GM19239 (cell line): ENCODE measurements at places on chromosomes 5 and 9.
A peak's percentile ranks its signal among the peaks of the same experiment; 100 is the strongest.

DNA sequence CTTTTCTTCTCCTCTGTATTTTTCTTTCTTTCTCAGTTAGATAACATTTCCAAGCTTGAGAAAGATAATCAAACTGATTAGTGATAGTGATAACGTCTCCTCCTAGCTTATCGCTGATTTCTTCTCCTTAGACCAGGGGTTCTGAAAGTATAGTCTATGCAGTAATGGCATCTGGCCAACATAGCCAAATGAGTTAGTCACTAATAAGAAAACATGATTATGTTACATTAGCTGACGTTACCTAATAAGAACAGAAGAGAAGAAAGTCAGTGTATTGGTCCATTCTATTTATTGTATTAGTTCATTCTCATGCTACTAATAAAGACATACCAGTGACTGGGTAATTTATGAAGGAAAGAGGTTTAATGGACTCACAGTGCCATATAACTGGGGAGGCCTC lies 111.2 kb downstream of the STRBP start:
- DNase-seq: no peak

DNA sequence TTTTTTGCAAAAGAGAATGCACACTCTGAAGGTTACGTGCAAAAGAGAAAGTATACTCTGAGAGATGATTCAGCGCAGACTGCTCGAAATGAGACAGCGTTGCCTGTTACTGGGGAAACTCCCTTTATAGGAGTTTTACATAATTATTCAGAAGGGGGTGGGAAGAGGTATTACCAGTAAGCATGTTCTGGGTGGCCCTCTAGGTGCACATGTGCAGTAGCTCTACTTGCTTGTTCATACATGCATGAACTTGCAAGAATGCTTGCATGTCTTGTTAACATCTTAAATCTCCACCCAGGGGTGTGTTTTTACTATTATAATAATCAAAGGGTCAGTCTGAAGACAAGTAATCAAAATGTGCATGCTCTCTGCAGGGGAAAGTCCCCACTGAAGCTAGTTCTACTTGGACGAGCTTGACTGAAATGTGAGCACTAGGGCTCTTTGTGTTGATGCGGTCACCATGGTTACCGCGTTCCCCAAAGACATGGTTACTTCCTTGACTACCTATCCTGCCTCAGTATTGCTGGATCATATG lies 75.5 kb downstream of the SGCD start:
- peak; percentile 44 for DNase-seq

DNA sequence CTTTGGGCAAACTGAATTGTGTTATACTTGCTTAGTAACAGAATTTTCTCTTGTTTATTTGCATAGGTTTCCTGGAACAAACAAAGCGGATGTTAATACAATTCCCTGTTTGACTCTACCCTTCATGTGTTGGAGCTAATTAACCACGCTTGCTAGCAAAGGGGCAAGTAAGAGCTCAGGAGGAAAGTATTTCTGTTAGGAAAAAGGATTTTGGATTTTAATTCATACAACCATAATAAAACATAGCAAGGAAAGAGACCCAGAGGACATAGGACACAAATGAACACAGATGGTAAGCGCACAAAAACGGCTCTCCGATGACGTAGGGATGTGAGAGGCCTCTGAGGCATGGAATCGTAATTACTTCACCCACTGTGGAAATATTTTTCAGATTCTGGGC lies 5.1 kb upstream of the DCAF12 start:
- DNase-seq: no peak

DNA sequence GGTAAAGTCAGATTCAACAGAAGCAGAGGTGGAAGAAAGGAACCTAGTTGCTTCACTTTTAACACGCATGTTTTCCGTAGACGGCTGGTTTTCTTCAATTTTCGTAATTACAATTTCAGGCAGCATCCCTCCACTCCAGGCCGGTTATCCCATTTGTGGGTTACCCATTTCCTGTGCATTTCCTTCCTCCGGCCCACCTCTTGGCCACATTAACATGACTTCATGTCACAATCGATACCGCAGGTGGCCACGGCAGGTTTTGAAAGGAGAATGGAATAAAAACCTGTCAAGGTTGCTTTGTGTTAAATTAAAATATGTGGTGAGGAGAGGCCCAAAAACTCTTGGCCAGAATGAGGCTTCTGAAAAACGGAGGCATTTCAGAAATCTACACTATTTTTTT lies 130.2 kb downstream of the PCSK5 start:
- no peak for DNase-seq

DNA sequence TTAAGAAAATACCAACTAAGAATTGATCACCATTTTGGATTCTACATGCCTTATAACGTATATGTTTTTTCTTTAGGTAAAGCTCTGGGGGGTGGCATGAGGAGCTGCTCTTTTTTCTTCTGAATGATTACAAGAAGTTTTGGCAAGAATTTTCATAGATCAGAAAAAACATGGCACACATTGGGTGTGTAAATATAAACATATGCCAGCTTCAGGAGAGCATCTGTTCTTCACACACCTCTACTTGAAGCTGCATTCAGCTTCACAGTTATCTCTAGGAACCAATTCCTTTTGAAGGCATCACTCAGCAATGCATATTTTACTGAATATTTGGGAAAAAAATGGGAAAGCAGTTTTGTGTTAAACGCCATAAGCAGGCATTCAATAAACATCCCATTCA lies 122.7 kb upstream of the GHR start:
- DNase-seq: no peak

GRCh38 chr5:77437194-77437593 lies 54.9 kb downstream of the WDR41 start:
- DNase-seq: no peak

DNA sequence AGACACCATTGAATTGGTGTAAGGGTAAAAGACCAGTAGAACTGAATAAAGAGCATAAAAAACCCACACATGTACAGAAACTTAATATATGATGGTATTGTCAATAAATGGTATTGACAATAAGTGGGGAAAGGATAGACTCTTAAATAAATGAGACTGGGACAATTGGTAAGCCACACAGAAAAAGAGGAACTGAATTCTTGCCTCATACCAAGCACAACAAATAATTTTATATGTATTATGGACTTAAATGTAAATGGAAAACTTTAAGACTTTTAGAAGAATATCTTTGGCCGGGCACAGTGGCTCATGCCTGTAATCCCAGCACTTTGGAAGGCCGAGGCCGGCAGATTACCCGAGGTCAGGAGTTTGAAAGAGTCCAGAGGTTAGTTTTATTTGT lies 37.9 kb upstream of the PPP2CA start:
- no peak for DNase-seq
